HuH-7 (cell line): ENCODE measurements at places on chromosomes 16 and 17.

DNA sequence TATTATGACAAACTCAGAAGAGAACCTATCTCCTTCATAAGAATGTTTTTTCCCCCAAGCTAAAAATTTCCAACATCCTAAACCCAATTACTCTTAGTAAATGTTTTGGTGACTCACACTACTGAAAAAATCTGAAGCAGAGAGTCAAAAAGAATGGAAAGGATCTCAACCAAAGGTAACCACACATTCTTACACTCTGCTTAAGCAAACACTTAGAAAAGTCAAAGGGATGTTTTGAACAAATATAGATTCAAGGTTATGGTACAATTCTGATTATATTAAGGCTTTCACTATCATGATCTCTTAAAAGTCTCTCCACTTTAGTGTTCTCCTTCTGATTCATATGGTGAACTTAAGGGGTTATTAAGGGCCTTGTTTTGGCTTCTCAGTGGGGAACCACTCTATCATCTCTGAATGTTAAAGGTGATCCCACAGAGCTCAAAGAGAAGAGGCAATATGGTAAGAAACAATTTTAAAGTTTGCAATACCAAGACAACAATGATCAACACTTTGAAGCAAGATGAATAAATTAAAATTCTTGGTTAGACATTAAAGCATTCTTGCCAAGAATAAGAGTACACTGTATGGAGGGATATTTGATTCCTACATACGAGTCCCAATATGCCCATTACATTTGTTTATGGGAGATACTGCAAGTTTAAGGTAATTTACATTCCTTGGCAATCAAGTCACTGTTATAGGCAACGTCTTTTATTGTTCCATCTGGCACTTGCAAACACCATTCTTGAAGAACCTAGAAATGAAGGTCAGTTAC lies 69.2 kb downstream of the CDC27 start:
- no peak for DNase-seq

DNA sequence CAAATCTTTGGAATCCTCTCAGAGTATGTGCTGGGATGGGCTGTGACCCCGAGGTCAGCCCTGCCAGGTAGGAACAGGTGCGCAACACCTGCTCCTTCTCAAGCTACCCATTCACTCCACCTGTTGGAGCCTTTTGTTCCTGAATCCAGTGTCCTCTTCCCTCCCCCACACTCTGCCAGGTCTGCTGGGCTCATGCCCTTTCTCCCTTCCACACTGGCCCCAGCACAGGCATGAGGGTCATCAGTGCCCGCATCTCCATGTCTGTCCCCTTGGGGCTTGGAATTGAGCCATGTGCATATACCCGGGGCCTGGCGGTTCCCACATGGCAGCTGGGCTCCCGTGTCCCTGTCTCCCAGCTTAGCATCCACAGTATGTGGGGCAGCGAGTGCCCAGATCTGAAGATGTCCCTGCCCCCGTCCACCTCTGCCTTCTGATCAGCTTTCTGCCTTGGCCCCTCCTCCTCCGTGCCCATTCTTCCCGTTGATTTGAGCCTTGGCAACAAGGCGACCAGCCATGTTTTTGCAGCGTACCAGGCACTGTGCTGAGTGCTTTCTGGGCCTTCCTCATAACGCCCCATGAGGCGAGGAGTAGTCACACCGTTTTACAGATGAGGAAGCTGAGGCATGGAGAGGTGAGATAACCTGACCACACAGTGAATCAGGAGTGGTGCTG lies 102.2 kb downstream of the RAP1GAP2 start:
- no peak for DNase-seq

DNA sequence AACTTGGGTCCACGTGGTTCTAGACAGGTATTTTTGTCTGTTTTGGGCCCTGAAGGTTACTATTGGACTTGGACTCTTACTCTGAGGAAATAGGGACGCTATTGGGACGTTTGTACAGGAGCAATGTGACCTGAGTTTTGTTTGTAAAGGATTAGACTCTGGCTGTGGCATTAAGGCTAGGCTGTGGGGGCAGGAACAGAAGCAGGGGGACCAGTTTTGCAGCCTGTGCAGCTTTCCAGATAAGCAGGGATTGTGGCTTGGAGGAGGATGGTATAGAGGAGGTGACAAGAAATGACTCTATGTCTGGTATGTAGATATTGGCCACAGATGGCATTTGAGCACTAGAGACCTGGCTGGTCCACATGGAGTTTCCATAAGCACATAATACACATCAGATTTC lies 12.8 kb downstream of the NOD2 start:
- DNase-seq: no peak

DNA sequence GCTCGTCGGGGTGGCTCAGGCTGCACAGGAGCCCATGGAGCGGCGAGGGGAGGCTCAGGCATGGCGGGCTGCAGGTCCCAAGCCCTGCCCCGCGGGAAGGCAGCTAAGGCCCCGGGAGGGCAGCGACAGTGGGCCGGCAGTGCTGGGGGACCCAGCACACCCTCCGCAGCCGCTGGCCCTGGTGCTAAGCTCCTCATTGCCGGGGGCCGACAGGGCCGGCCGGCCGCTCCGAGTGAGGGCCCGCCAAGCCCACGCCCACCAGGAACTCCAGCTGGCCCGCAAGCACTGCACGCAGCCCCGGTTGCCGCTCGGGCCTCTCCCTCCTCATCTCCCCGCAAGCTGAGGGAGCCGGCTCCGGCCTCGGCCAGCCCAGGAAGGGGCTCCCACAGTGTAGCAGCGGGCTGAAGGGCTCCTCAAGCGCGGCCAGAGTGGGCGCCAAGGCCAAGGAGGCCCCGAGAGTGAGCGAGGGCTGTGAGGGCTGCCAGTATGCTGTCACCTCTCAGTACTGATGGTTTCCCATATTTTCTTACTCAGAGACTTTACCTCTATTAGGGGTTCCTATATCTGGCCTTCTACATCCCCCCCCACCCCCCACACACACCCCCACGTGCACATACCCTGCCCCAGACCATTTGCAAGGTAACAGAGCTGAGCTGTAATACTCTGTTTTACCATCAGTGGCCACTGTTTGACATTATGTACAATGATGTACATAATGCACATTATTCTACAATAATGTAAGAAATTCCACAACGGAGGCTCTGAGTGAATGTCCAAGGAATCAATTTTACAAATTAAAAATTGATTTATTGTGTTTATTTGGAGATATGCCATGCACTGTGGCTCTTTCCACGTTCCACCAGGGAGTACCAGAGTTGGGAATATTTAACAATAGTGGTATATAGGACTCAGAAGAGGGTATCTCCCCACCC lies 3.7 kb upstream of the VAT1L start:
- no peak for DNase-seq

GRCh38 chr17:72457712-72458111 lies 336.9 kb downstream of the SOX9 start:
- no peak for DNase-seq

DNA sequence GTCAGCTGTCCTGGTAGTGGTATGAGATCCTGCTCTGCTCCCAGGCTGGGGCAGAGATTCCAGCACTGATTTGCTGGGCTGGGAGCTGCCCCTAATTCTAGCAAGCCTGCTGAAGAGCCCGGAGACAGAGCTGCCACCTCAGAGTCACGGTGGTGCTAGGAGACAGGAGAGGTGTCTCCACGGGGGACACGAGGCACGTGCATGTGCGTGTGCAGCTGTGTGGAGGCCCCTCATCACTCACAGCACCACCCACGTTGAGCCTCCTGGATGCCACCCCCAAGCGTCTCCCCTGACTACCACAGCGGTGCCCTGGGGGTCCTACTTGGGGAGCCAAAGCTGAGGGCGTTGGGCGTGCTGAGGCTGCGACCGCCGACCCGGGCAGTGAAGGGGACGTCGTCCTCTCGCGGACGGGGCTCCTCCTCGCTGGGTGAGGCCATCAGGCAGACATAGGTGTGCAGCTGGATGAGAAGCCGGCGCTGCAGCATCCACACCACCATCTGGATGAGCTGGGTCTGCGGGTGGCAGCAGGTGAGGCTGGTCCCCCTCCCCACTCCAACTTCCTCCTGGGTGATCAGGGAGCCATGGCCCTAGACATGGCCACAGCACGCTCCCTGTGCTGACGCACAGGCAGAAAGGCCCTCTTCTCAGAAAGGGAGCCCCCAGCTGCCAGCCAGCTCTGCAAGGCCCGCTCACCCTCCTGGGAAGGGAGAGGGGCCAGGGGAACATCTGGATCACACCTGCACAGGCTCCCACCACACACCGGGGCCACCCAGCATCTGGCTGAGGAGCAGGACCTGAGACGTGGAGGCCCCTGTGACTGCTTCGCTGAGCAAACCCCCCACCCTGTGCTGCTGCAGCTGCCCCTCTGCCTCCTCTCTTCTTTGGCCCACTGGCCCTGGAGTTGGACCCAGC lies 11.6 kb downstream of the MPG start:
- DNase-seq: no peak

GRCh38 chr16:72787130-72787513 lies 260.8 kb downstream of the ZFHX3 start:
- no peak for DNase-seq

DNA sequence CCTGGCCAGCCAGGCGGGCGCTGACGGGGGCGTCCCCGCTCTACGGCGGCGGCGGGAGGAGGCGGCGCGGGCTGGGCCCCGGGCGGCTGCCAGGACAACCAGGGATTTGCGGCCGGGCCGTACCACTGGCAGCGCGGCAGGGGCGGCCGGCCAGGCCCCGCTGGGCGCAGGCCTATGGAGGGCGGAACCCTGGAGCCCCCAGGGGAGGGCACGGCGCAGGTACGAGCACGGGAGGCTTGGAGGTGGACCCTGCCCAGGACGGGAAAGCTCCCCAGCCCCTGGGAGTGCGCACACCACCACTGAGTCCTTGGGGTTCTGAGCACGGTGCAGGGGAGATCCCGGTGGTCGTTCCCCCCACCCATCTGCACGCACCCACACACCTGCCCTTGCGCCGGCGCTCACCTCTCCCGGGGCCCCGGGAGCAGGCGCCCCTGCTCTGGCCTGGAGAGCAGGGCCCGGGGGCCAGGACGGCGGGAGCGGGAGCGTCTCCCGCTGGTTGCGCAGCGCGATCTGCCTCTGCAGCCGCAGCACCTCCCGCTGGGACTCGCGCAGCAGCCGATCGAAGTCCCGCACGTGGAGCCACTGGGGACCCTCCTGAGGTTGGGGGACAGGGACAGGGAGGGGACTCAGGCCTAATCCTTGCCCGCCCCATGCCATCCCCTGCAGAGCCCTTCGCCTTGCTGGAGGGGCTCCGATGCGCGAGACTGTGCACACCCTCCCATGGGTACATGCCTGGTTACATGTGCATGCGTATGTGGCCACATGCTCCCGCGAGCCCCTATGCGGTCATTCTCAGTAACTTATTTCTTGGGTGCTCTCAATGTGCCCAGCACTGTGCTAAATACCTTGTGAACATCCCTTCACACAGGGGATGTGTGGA lies 3.9 kb downstream of the TSPOAP1 start:
- peak; percentile 80 for DNase-seq

- DNase-seq: no peak
These were observed 8.2 kb upstream of the CLTC start for GRCh38 chr17:59611503-59611902.

GRCh38 chr16:1071561-1072225 lies 854 bp upstream of the SSTR5 start:
- no peak for DNase-seq

- peak; percentile 15 for DNase-seq
These were observed 11.7 kb upstream of the CNTNAP4 start for GRCh38 chr16:76265434-76266045.

GRCh38 chr16:80174416-80174815 lies 366.4 kb upstream of the DYNLRB2 start:
- no peak for DNase-seq

- DNase-seq: no peak
These were observed 42.0 kb downstream of the PSMD12 start for GRCh38 chr17:67324330-67324729.

DNA sequence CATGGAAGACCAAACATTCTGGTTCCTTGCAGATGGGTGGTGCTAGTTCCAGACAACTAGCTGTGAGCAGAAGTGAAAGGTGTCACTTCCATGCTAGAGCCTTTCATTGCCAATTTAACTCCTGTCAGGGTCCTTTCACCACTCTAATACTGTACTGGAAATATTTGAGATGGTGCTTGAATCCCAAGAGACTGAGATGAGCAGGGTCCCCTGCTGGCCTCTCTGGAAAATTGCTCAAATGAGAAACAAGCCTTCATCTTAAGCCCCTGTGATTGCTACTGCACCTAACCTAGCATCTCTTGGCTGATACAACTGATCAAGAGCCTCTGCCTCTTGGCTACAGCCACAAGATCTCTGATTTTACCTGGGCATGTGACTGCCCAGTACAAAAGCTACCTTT lies 7.4 kb upstream of the VAC14 start:
- no peak for DNase-seq

GRCh38 chr17:13638855-13639458 lies 37.2 kb upstream of the HS3ST3A1 start:
- DNase-seq: no peak

DNA sequence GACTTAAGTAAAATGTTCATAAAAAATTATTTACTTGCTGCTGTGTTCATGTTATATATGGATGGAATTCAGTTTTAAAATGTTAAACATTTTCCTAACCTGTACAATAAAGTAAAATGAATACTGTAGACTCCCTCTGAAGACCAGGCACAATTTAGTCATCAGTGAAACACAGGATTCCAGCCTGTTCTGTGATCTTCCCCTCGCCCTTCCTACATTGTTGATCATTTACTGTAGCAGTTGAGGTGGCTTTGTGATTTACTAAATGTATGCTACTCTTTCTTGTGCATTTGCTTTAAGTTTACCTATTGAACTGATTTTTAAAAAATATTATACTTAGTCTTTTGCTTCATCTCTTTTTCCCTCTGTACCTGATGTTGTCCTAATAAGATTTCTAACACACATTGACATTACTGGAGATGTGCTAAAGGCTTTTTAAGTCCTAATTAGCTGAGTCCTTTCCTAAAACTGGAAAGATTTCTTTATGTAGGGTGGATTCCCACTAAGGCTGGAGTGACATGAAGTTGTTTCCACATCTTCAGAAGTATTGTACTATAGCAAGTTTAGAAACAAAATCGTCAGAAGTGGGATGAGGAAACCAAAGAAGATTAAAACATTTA lies 38.1 kb downstream of the PHKB start:
- DNase-seq: peak; percentile 3

DNA sequence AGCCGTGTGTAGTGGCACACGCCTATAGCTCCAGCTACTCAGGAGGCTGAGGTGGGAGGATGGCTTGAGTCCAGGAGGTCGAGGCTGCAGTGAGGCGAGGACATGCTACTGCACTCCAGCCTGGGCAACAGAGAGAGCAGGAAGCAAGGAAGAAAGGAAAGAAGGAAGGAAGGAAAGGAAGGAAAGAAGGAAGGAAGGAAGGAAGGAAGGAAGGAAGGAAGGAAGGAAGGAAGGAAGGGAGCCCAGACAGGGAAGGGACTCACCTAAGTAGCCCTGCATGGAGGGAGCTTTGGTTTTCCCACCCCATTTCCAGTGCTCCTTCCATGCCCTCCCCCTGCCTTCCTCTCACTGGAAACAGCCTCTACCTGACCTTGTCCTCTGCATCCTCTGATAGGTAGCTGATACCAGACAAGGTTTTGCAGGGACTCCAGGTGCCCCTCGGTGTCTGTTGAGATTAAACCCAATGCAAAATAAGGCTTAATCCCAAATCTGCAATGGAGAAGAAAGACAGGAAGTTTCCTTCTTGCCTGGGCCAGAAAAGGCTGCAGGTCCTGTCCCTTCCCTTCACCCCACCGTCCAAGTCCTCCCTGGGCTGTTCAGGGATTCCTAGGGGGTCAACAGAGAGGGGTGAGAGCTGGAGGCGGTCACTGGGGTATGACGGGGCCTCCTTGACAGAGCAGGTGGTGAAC lies 21.5 kb upstream of the CA4 start:
- no peak for DNase-seq

- DNase-seq: no peak
These were observed 12.7 kb downstream of the MMP2 start for GRCh38 chr16:55491691-55492090.
